ENCODE measurements at places on chromosomes 7 and 10.
A peak's percentile ranks its signal among the peaks of the same experiment; 100 is the strongest.

DNA sequence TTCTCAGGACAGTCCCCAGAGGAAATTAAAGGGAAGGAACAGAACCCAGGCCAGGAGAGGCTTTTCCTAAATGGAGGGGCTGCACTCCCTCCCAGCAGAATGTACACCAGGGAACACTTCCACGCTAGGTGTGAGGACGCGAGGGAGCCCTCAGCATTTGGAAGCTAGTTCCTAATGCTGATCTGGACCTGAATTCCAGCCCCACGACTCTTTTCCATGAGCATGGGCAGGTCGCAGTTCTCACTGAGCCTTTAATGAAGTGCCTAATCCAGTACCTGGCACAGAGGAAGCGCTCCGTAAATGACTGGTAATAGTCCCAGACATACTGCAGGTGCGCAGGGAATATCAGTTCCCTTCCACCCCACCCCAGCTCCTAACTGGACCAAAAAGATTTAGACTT lies 1.1 kb downstream of the ALOX5 start:
- no peak for DNase-seq

DNA sequence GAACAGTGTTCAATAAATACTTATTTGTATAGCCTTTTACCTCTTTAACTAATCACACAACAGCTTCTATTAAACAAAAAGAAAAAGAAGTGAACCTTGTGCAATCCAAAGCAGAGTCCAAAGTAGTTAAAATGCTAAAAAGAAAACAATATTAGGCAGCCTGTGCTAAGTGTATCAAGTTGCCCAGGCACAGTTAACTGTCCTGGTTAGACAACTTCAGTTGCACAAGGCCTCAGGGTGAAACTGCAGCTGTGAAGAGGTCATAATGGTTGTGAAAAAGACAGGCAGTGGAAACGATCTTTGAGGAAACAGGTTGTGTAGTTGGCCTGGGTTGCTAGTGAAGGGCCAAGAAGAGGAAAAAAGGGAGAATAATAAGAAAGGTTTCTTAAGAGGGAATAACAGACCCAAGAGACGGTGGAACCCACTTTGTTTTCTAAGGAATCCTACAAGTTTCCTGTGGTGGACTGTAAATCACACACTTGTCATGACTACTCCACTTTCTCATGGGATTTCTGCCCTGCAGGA lies 6.0 kb upstream of the CROT start:
- DNase-seq, result no peak

GRCh38 chr7:112881-113280 lies 79.5 kb upstream of the FAM20C start:
- no peak for DNase-seq

GRCh38 chr10:124527874-124528395 lies 66.3 kb downstream of the LHPP start:
- DNase-seq, result no peak

GRCh38 chr10:124678557-124679240 lies 65.5 kb downstream of the FAM53B start:
- DNase-seq, result no peak

DNA sequence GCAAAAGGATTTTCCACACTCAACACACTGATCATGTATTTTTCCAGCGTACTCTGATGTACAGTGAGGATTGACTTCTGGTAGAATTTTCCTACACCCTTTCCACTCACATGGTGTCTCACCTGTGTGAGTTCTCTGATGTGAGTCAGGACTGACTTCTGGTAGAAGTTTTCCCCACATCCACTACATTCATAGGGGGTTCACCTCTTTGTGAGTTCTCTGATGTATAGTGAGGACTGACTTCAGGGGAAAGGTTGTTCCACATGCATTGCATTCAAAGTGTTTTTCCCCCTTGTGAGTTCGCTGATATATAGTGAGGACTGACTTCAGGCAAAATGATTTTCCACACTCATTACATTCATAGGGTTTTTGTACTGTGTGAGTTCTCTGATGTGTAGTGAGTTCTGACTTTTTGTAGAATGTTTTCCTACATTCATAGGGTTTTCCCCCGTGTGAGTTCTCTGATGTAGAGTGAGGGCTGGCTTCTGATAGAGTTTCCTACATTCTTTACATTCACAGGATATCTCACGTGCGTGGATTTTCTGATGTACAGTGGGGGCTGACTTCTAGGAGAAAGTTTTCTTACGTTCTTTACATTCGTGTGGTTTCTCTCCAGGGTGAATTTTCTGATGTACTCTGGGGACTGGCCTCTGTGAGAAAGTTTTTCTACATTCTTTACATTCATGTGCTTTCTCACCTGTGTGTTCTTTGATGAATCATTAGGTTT lies 146.5 kb downstream of the GLRX3 start:
- DNase-seq, result no peak

DNA sequence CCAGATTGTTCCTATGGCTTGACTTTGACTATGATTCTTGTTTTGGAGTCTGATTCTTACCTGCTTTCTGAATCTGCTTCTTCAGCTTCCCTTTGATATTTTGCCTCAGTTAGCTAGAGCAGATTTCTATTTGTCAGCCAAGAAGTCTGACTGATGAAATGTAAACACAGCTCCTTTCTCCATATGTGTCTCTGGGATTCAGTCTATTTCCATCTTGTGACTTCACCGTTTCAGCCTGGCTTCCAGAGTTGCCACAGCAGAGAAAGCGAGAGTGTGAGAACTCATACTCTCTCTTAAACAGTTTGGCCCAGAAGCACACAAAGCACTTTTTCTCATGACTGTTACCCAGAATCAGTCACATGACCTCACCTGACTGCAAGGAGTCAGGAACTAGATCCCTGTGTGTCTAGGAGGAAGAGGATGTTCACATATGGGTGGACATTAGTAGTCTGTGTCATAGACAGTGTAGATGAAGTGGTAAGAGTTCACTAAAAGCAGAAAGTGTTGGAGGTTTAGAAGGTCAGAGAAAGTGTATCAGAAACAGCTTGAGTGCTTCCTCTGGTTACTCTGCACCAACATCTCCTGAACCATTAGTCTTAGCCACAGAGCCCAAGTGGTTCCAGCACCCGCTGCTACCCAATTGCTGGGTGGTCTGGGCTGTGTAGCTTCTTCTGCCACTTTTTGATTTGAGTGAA lies 103.4 kb upstream of the CDK6 start:
- DNase-seq, result no peak

GRCh38 chr7:101988513-101988912 lies 171.1 kb downstream of the CUX1 start:
- DNase-seq, result no peak

- no peak for DNase-seq
Measured at GRCh38 chr10:104317726-104318299, 20.5 kb downstream of the ITPRIP start.

DNA sequence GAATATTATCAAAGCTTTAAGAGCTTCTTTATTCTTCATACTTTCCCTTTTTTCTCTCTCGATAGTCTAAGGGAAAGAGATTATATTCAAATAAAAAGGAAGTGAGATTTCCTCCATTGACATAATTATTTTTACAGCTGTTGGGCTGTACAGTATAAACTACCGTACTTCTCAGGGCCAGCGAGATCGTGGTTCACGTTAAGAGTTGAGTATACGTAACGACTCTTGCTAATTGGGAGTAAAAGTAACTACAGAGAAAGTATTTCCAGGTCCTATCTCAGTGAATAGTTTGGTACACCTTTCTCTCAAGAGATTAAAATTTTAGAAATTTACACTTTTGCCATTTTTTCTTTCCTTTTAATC lies 57.8 kb downstream of the INPP5F start:
- DNase-seq, result no peak

- no peak for DNase-seq
Measured at GRCh38 chr10:11012421-11013295, 5.0 kb upstream of the CELF2 start.

- DNase-seq, result peak; percentile 90
Measured at GRCh38 chr10:30736685-30737232, 107.2 kb upstream of the LYZL2 start.

GRCh38 chr7:24201226-24201625 lies 82.8 kb upstream of the NPY start:
- no peak for DNase-seq

- DNase-seq, result no peak
Measured at GRCh38 chr10:119025776-119026175, 3.7 kb upstream of the NANOS1 start.

Data from osteocyte (in vitro differentiated cells).